ENCODE measurements at places on chromosomes 2 and 18.

DNA sequence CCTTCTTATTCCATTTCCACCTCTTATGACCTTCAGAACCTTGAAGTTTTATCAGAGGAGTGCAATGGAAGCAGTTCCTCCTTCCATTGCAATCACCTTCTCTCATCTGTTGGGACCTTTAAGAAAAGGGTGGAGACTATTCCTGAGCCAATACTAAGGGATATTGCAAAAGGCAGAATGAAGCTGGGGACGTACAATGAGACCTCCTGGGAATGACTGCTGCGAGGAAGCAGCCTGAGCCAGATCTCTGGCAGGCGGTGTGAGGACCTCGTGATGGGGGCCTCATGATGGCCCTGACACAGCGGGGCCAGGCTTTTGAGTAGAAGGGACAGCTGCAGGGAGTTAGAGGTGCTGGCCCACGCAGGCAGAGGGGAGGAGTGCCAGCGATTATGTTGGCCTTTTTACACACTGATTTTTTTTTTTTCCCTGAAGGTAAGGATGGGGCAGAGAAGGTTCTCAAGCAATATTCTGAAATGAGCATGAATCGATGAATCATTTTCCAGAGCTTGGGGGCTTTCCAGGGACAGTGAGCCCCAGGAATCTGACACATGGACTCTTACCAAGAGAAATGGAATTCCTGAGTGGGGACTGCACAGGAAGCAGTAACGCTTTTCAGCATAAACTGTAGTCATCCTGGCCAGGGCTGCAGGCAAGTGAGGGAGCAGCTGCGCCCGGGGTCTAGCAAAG, 40.0 kb upstream of the LAPTM4A start:
- DNase-seq, result no peak

- no peak for DNase-seq
These were observed 14.0 kb downstream of the SLC14A2 start for GRCh38 chr18:45628979-45629958.

DNA sequence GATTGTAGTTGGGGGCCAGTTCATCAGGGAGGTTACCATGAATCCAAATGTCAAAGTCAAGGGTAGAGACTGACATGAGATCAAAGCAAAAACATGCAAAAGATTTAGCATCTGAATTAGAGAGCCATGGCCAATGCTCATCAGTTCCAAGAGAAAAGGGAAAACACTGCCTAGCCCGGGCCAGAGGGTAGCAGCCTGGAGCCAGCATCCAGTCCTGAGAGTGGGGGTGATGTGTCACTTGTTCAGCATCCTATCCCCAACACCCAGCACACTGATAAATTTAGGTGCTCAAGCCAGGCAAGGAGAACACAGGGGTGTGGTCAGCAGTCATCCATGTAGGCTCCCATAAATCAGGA, 76.9 kb upstream of the PPP1CB start:
- DNase-seq, result no peak

- DNase-seq, result no peak
These were observed 218.8 kb upstream of the ID2 start for GRCh38 chr2:8462899-8463648.

DNA sequence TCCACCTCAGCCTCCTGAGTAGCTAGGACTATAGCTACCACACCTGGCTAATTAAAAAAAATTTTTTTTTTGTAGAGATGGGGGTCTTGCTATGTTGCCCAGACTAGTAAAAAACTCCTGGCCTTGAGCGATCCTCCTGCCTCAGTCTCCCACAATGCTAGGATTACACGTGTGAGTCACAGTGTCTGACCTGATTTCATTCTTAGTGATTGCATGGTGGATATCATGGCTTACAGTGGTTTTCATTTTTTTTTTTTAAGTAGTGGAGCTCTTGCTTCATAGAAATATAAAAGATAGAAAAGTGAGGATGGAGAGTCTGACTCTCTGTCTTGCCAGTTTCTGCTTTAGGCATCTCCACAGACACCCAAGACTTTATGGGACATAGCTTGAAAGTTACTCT, 83.6 kb downstream of the CDC42EP3 start:
- no peak for DNase-seq

All from central memory CD4-positive, alpha-beta T cell (primary cell).